ENCODE measurements at places on chromosomes 3 and 15.

DNA sequence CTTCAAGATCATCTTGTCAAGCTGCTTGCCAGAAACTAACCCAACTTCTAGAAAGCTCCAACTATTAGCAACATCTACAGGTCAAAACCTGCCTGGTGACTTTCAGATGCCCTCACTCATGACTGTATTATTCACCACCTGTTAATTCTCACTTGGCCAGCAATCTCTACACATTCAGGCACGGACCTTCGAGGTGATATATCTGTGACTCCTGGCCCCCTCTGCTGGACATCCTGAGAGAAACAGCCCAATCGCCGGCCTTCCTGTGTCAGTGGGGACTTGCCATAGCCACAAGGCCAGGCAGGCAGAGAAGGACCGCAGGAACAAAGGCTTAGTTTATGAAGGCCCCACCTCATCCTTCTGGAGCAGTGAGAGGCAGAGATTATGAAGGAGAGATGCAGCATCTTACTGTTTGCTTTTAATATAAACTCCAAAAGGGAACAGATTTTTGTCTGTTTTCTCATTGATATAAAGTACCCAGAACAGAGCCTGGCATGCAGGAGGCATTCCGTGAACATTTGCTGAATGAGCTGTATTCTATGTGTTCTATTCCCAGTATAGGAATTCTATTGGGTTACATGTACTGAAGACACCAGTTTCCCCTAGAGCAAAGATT, 24.4 kb upstream of the OCA2 start:
- DNase-seq: no peak

DNA sequence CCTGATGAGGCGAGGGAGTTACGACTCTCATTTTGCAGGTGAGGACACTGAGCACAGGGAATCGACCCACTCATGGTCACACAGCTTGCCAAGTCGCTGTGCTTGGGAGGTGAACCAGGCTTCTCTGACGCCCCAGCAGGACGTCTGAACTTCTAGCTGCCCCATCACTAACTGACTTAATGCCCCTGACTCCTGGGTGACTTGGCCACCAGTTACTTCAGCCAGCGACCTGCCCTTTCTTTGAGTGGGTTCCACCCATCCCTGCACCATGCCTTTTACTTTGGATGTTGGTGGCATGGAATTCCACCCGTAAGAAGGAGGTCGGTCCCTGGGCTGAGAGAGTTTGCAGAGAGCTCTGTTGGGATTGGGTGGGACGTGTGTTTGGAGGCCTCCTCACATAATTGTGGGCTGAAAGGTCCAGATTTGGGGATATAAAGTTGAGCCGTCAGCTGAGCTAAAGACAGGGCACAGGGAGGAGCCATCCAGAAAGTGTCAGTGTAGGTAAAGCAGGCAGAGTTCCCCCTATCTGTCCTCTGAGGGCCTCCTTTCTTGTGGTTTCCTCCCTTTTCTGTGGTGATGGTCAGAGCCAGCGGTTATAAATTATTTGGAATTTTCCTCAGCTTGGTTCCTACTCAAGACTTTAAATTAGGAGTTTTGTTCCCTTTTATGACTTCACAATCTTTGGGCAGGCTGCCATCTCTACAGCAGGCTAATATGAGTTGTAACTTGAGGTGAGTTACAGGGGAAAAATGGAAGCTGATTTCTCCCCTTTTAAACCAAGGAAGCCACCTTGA, 55.0 kb downstream of the FLNB start:
- DNase-seq: no peak

DNA sequence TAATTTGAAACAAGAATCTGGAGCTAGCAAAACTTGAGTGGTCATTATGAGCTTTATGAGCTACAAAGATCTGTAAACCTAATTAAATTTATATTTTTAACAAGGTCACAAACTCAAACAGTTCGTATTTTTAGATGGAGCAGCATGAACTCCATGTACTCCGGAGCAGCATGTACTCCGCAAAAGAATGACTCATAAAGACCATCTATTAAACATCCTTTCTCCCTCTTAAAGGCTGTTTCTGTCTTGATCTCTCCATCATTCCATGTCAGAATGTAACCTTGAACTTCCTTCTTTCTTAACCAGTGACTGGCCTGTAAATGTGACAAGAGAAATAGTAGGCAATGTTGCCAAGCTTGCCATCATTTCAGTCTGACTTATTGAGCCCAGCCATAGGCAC, 696.9 kb downstream of the ZNF385D start:
- no peak for DNase-seq

- no peak for DNase-seq
Measured at GRCh38 chr3:23797491-23797890, 8.3 kb upstream of the UBE2E1 start.
